ENCODE measurements at places on chromosomes 5 and 9.

- no peak for DNase-seq
Observed at GRCh38 chr5:177530638-177531037, 13.9 kb upstream of the DDX41 start.

- no peak for DNase-seq
Observed at GRCh38 chr9:567128-567746, 274.3 kb upstream of the DMRT1 start.

GRCh38 chr5:53482717-53483638 lies 2.5 kb downstream of the FST start:
- no peak for DNase-seq

DNA sequence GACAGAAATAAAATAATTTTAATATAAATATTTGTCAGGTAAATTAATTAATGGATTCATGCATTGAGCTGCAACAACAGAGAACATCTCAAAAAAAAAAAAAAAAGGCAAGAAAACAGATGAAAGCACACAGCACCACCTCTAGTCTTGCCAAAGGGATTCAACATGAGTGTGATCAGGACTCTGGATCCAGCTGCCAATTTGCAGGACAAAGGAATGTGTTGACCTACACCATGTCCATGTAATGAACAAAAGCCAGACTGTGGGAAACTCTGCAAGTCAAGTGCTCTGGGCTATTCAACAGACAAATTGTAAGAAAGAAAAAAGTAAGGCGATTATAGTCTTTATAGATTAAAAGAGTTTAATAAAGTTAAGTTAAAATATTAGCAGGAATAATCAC lies 769.3 kb downstream of the TLR4 start:
- DNase-seq: peak; percentile 27

DNA sequence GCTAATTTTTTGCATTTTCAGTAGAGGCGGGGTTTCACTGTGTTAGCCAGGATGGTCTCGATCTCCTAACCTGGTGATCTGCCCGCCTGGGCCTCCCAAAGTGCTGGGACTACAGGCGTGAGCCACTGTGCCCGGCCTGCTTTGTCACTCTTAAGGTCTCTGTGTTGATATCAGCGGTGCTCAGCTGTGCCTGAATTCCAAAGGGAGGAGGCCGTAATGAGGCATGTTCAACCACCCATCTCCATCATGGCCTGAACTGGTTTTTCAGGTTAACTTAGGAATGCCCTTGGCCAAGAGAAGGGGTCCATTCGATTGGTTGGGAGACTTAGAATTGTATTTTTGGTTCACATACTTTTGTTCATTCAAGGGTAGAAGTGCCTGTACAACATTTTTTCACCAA lies 22.0 kb downstream of the HSD17B3 start:
- DNase-seq: no peak

GRCh38 chr9:87601176-87601575 lies 103.5 kb downstream of the DAPK1 start:
- no peak for DNase-seq

- no peak for DNase-seq
Observed at GRCh38 chr5:170132269-170132975, 26.7 kb downstream of the FOXI1 start.

- DNase-seq: peak; percentile 16
Observed at GRCh38 chr5:98905857-98906688, 22.7 kb downstream of the CHD1 start.

- DNase-seq: no peak
Observed at GRCh38 chr9:16871336-16872151, 1.1 kb upstream of the BNC2 start.

DNA sequence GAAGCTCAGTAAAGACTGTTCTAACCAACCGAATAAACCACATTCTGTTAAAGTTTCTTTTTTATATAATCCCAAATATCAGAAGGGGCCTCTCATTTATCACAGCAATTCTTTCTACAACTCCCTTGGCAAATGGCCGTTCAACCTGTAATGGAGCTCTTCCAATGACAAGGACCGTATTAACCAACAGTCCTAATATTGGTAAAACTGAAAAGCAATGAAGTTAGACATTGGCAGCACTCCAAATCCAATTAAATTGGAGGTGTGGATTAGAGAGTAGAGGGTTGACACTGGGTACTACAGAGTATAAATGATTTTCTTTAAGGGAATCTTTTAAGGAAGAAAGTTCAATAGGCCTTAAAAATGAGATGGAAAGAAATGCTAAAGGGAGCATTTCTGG lies 842 bp downstream of the TMED7 start:
- DNase-seq: no peak

- DNase-seq: no peak
Observed at GRCh38 chr5:142171270-142171669, 62.7 kb downstream of the NDFIP1 start.

DNA sequence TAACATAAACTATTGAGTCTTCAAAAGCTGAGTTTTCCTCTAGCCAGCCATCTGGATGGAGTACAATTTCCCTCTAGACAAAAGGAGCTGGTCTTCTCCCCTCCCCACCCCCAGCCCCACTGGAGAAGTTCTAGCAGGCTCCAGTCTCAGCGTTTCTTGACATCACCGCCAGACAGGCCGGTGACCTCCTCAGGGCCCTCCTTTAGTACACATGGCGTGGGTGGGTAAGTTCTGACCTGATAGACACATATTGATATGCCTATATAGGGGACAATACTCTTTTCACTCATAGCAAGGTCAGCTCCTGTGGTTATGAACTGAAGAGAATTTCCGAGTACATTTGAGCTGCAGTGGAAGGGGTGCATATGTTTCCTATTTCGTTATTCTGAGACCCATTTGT lies 27.2 kb downstream of the DNAI1 start:
- no peak for DNase-seq

GRCh38 chr9:134908524-134909309 lies 9.0 kb downstream of the FCN1 start:
- DNase-seq: no peak

DNA sequence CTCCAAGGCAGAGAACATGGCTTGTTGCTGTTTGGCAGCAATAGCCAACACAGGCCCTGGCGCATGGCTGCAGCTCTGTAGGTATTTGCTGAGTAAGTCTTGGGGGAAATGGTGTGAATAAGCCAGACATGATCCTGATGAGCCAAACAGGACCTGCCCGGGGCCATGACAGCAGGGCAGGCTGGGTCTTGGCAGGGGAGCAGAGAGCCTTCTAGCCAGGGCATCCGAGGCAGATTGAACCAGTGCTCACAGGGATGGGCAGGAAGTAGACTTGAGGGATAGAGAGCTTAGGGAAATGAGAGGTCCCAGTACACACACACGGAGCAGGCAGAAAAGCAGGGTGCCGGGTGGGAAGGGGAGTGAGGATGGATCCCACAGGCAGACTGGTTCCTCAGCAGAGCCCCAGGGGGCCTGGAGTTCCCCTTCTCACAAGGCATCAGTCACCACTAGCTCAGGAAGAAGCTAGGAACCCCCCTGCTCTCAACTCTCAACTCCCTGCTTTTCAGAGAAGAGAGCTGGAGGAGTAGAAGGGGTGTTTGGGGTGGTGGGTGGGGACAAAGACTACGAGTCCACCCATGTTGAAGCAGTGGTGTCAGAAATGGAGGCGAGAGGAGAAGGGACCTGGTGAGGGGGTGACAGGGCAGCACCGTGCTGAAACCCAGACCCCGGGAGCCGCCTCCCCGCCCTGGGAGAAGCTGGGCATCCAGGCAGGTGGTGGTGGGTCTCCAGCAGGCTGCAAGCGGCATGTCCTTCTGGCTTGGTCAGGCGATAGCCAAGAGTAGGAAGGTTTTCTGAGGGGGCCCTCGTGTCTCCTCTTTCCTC lies 111.1 kb downstream of the RGS3 start:
- no peak for DNase-seq

DNA sequence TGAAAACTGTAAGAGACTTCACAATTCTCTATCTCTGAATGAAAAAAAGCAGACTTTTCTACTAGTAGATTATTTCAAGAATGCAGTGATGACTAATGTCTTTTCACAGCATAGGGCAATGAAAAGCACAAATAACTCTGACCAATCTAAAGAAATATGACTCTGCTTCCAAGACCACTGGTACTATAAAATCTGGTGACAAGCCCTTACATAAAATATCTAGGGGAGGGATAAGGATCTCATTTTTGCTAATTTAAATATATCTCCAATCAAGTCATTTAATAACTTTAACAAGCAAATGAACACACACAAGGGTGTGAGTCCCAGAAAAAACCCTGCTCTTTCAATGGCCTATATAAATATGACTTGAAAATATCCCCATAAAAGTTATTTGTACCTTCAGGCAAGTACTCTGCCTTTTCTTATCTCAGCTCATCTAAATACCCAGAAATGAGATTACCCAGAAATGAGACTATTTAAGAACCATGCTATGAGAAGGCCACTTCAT lies 105.2 kb downstream of the GNAQ start:
- DNase-seq: no peak

DNA sequence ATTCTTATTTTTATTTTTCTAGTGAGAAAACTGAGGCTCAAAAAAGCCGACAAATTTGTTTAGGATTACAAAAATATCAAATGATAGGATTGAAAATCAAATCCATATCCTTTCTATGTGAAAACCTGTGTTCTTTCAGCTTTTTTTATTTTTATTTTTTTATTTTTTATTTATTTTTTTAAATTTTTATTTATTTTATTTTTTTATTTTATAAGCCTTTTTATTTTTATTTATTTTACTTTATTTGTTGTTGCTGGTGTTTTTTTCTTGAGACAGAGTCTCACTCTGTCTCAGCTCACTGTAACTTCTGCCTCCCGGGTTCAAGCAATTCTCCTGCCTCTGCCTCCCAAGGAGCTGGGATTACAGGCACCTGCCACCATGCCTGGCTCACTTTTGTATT lies 45.4 kb upstream of the CDKN2B start:
- no peak for DNase-seq

- peak; percentile 77 for DNase-seq
Observed at GRCh38 chr5:124162767-124163532, 583.5 kb downstream of the ZNF608 start.

GRCh38 chr5:90933298-90933697 lies 374.7 kb downstream of the ADGRV1 start:
- DNase-seq: no peak

GRCh38 chr9:23322392-23322791 lies 503.6 kb downstream of the ELAVL2 start:
- DNase-seq: no peak

GRCh38 chr9:131274674-131275331 lies 1.5 kb downstream of the FAM78A start:
- DNase-seq: no peak

DNA sequence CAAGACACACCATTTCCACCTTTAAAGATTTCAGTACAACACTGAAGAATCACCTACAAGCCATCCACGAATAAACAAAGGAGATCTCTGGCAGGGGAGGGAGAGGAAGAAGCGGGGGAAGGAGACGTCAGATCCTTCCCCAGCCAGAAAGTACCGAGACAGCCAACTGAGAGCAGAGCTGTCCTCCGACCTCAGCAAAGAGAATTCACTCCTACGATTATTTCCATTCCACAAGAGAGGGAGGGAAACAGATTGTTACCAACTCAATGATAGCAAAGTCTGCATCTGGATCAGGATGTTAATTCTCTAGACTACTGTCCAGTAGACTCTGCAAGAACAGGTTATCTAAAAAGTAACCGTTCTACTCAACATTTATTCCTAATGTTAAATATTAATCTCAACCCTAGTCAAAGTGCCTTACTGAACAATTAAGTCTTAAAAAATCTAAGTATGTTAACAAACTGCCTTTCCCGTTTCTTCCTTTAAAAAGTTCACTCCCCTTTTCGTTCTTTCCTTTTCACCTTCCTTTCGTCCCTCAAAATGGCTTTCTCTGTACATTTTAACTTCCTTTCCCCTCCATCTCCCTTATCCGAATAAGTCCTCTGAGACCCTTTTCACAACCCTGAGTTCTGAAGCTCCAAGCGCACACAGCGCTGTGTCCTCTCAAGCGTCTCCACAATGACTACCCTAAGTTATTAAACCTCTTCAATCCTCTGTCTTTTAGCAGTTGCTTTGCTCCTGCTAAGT lies 1.4 kb downstream of the CHD1 start:
- peak; percentile 49 for DNase-seq

DNA sequence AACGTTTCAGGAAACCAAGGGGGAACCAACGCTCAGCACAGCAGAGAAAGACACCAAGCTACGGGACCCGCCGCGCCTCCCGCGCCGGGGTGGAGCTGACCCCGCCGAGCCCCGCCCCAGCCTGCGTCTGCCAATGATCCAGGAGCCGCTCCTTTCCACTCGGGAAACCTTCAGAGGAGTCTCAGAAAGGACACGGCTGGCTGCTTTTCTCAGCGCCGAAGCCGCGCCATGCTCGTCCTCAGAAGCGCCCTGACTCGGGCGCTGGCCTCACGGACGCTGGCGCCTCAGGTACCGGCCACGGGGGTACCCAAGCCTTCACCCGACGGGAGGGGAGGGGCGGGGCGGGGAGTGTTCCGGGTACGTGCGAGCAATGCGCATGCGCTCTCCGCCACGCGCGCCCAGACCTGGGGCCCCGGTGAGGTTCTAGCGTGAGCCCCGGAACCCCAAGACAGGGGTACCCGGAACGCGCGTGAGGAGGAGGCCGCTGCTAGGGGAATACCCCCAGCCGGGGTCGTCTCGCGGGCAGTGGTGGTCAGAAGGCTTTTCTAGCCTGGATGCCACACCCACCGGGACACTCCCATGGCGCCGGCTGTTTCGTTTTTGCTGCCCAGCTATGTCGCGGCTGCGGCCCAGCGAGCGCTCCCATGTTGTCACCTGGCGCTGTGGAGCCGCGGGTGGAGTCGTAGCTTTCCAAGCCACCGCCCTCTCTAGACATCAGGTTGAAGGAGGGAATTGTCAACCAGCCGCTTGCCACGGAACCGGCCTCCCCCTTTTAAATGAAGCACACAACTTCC lies at the start of gene NIPSNAP3A:
Gene NIPSNAP3A (plus strand): TSS at position 119 of the 794 bp plus-strand sequence. CDS start 110 bp downstream, at position 229.
- DNase-seq: peak; percentile 75

DNA sequence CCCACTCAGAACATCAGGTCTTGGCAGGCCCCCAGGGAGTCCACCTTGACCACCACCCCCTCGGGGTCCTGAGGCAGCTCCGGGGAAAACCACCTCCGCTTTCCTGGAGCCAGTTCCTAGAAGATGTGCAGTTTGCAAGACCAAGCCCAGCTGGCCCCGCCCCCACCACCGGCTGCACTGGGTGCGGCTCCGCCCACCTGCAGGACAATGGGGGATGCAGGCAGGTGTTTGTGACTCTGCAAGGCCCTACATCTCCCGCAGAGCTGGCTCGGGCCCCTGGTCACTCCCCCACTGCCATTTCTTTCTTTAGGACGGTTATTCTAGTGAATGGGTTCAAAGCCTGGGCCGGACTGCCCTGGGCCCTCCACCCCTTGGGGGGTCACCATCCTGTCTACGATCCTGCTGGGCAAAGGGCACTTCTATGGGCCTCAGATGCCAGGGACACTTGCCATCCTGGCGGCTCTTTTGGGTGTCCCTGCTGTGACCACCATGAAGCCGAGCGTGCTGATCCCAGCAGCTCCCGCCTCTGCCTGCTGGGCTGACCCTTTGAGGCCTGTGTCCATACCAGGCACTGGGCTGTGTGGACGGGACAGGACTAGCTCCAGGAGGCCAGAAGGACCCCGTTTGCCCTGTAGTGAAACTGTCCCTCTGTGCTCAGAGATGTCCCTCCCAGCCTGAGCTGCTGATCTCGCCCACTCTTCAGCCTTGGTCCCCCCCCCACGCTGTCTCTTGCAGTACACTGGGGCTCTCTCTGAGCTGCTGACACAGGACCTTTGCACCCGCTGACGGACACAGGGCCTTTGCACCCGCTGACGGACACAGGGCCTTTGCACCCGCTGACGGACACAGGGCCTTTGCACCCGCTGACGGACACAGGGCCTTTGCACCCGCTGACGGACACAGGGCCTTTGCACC lies 5.9 kb upstream of the NACC2 start:
- peak; percentile 53 for DNase-seq

GRCh38 chr5:2741956-2742355 lies 9.5 kb downstream of the IRX2 start:
- DNase-seq: no peak

GRCh38 chr9:91986248-91986647 lies 36.2 kb upstream of the ROR2 start:
- DNase-seq: no peak

GRCh38 chr9:134433909-134434882 lies 107.9 kb downstream of the RXRA start:
- no peak for DNase-seq

All from NCI-H748 treated with DMSO at 0.1 percent for 48 hours (cell line).